ENCODE measurements at places on chromosomes 7 and 10. TPM values are rescaled to one million over a fixed set of nuclear protein-coding genes. Genes with fewer than 3 reads are reported as not detected.

DNA sequence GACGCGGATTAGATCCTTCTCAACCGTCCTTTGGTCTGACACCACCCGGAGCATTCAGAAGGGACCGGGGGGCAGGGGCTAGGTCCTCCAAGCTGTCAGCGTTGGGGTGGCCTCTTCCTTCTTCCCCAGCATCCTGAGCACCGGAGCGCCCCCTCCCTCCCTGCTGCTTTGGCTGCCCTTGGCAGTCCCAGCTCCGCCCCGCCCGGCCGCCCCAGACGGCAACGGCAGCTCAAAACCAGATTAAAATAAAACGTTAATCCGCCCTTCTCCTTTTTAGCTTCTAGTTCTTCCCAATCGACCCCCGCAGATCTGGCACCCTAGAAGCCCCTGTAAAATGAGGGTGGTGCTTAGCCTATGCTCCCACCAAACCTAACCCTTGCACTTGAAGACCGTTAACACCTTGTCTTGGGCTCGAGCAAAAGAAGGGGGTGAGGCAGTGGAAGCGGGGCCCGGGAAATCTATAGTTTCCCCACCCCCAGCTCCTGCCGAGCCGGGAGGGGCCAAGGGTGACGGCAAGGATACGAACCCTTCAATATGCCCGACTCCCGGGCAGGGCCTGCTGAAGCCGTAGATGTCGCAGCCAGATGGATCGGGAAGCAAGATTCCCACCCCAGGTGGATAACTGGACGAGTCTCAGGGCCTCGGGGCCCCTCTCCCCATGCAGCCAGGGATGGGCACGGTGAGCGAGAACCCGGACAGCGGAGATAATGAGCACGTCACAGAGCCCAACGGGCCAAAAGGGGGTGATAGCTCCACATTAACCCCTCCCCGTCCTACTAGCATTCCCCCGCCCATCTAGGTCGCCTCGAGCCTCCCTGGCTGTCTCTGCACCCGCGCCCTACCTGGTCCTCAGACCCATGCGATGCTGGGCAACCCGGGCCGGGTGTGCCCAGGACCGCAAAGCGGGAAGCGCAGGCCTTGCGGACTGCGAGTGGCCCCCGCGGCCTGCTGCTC, 169.7 kb downstream of the NRF1 start:
- no peak overlapping the region for H3K27ac ChIP-seq
- no peaks in the 10 kb centered on the region for H3K36me3 ChIP-seq
- peaks cover 92% of the 10 kb centered on the region for H3K27me3 ChIP-seq
- no peak overlapping the region for H3K4me3 ChIP-seq
- H3K4me1 ChIP-seq, result no peaks in the 10 kb centered on the region

DNA sequence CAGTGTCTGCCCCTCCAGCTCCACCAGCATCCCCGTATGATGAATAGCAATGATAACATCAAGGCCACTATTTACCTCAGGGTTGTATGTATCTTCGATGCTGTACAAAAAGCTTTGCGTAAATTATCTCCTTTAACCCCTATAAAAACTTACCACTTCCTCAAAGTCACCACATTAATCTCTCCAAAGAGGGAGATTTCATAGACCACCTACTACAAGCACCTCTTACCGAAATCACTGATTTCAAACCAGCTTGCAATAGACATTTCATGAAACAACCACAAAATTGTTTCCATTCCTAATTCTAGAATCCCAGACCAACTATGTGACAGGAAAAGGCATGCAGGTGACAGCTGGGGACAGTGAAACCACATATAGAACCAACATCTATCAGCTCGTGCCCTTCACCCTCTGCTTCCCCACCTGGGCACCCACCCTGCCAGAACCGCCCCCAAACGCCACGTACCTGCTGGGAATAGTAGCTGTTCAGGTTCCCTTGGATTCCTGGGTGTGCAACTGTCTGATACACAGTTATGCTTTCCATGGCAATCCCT, 20.1 kb upstream of the MMP21 start:
- H3K27ac ChIP-seq, result no peak overlapping the region
- no peak overlapping the region for H3K4me3 ChIP-seq
- no peaks in the 10 kb centered on the region for H3K27me3 ChIP-seq
- no peak for DNase-seq
- peaks cover 38% of the 10 kb centered on the region for H3K36me3 ChIP-seq

DNA sequence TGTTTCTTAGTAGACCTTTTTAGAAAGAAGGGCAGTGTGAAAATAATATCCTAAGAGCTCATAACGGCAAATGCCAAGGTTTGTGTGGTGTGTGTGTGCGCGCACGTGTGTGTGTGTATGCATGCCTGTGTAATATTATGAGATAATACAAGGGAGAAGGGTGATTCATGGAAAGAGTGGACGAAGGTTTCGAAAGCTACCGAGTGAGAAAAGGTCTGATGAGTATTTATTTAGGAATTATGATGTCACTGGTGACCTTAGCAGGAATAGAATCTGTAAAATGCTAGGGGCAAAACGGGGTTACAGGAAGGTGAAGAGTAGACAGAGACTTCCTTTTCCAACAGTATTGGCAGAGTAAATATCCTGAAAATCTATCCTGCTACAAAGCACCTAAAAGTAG, 107.3 kb downstream of the AHR start:
- DNase-seq, result no peak
- no peaks in the 10 kb centered on the region for H3K27me3 ChIP-seq
- H3K4me3 ChIP-seq, result no peak overlapping the region
- H3K4me1 ChIP-seq, result peaks cover 38% of the 10 kb centered on the region

DNA sequence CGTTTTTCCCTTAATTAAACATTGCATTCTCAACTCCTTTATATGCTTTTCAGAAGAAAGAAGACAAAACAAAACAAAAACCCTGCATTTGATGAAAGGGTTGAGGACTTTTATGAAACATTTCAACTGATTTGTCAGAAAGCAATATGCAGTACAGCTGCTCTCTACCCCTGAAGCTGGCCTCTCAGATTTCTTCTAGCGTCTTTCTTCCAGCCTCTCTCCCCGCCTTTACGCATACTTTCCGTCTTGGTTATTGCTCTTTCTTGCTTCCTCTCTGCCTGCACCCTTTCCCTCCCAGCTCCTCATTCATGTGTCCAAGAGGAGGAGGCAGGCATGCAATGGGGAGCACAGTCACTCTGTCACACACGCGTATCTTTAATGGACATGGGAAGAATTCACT, 91.0 kb upstream of the COL1A2 start:
- peaks cover 54% of the 10 kb centered on the region for H3K4me1 ChIP-seq
- H3K27me3 ChIP-seq, result no peaks in the 10 kb centered on the region
- H3K36me3 ChIP-seq, result no peaks in the 10 kb centered on the region
- no peak overlapping the region for H3K4me3 ChIP-seq

VWDE gene
- under 0.01 TPM for total RNA-seq

- H3K27ac ChIP-seq, result no peak overlapping the region
- H3K27me3 ChIP-seq, result no peaks in the 10 kb centered on the region
- H3K4me3 ChIP-seq, result no peak overlapping the region
- no peaks in the 10 kb centered on the region for H3K36me3 ChIP-seq
- DNase-seq, result peak; percentile 82
- no peaks in the 10 kb centered on the region for H3K4me1 ChIP-seq
Observed at GRCh38 chr10:133123050-133123745, 35.5 kb downstream of the ADGRA1 start.

GRCh38 chr10:121187391-121187790, 336.2 kb downstream of the WDR11 start:
- DNase-seq, result no peak
- H3K4me1 ChIP-seq, result no peaks in the 10 kb centered on the region
- no peaks in the 10 kb centered on the region for H3K27me3 ChIP-seq
- H3K27ac ChIP-seq, result no peak overlapping the region

- no peaks in the 10 kb centered on the region for H3K4me1 ChIP-seq
- peaks cover 10% of the 10 kb centered on the region for H3K27me3 ChIP-seq
- no peaks in the 10 kb centered on the region for H3K36me3 ChIP-seq
- H3K4me3 ChIP-seq, result no peak overlapping the region
- H3K27ac ChIP-seq, result no peak overlapping the region
Observed at GRCh38 chr7:70481570-70482123, 650.3 kb upstream of the GALNT17 start.

- no peak for DNase-seq
- no peaks in the 10 kb centered on the region for H3K36me3 ChIP-seq
- H3K27me3 ChIP-seq, result no peaks in the 10 kb centered on the region
- no peak overlapping the region for H3K4me3 ChIP-seq
Observed at GRCh38 chr7:123023126-123023525, 27.6 kb upstream of the TAS2R16 start.

DNA sequence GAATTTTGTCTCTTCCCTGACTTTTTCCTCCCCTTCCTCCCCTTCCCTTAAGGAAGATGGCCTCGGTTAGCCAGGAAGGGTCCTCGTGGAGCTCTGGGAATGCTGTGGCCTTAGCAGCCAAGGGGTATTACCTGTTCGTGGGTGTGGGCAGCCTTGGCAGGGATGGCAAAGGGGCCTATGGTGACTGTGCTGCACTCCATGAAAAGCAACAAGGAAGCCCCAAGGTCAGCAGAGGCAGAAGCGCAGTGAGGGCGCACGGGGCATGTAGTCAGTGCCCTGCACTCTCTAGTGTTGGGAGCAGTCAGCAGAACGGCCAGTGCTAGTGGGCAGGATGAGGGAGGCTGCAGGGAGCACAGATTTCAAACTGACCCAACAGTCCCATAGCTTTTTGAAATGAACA, 191.8 kb downstream of the ADARB2 start:
- H3K27ac ChIP-seq, result no peak overlapping the region
- H3K4me3 ChIP-seq, result no peak overlapping the region
- no peaks in the 10 kb centered on the region for H3K4me1 ChIP-seq
- no peaks in the 10 kb centered on the region for H3K27me3 ChIP-seq
- no peak for DNase-seq

- DNase-seq, result peak; percentile 29
- H3K36me3 ChIP-seq, result no peaks in the 10 kb centered on the region
- H3K4me1 ChIP-seq, result peaks cover 3% of the 10 kb centered on the region
- no peaks in the 10 kb centered on the region for H3K27me3 ChIP-seq
- H3K4me3 ChIP-seq, result no peak overlapping the region
- no peak overlapping the region for H3K27ac ChIP-seq
Observed at GRCh38 chr10:51860257-51860656, 160.9 kb upstream of the CSTF2T start.

- no peaks in the 10 kb centered on the region for H3K36me3 ChIP-seq
- peak; percentile 15 for DNase-seq
- no peaks in the 10 kb centered on the region for H3K4me1 ChIP-seq
Observed at GRCh38 chr10:54434782-54435181, 366.2 kb downstream of the PCDH15 start.

- H3K27me3 ChIP-seq, result no peaks in the 10 kb centered on the region
- H3K4me1 ChIP-seq, result no peaks in the 10 kb centered on the region
- H3K27ac ChIP-seq, result no peak overlapping the region
- no peak for DNase-seq
- H3K4me3 ChIP-seq, result no peak overlapping the region
Observed at GRCh38 chr7:111953611-111954010, 252.6 kb downstream of the DOCK4 start.

H2BK1 gene
- not detected for total RNA-seq

DNA sequence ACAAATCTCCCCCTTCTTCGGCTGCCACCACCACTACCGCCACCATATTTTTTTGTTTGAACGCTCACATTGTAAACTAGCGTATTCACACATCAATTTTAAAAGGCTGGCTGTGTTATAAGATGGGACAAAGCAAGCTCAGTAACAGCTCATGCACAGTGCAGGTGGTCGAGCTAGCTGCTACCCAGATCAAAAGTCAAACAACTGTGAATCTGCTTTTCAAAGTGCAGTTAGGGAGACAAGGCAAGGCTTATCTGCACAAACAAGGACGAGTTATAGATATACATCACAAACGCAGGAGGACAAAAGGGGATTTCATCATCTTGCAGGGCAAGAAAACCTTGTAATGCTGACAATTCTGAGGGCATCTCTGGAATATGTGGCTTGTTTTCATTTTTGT, 231.6 kb downstream of the VTI1A start:
- no peak overlapping the region for H3K27ac ChIP-seq
- no peak for DNase-seq
- no peaks in the 10 kb centered on the region for H3K4me1 ChIP-seq
- H3K27me3 ChIP-seq, result no peaks in the 10 kb centered on the region
- H3K4me3 ChIP-seq, result no peak overlapping the region

DNA sequence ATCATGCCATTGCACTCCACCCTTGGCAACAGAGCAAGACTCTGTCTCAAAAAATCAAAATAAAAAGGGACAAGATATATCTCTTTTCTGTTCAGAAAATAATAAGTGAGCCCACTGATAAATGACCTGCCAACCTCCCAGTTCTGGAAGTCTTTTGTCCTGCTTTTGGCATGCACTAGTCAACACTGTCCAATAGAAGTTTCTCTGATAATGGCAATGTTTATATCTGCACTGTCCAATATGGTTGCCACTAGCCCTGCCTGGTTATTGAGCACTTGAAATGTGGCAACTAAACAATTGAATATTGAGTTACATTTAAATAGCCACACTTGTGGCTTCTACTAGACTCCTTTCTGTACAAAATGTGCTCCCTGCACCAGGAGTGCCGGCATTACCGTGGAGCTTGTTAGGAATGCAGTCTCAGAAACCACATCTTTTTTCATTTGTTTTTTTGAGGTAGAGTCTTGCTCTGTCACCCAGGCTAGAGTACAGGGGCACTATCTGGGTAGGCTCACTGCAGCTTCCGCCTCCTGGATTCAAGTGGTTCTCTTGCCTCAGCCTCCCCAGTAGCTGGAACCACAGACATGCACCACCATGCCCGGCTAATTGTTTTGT, 229.7 kb downstream of the CACNB2 start:
- no peak overlapping the region for H3K27ac ChIP-seq
- no peaks in the 10 kb centered on the region for H3K36me3 ChIP-seq
- DNase-seq, result no peak
- H3K27me3 ChIP-seq, result no peaks in the 10 kb centered on the region
- H3K4me1 ChIP-seq, result no peaks in the 10 kb centered on the region
- no peak overlapping the region for H3K4me3 ChIP-seq
